ENCODE measurements at places on chromosomes 1 and 21.

- DNase-seq, result no peak
- H3K36me3 ChIP-seq, result no peaks in the 10 kb centered on the region
- H3K27ac ChIP-seq, result no peak overlapping the region
- H3K27me3 ChIP-seq, result peaks cover 5% of the 10 kb centered on the region
- H3K4me1 ChIP-seq, result no peaks in the 10 kb centered on the region
- no peak overlapping the region for H3K4me3 ChIP-seq
Measured at GRCh38 chr1:168400139-168400538, 119.5 kb downstream of the TBX19 start.

GRCh38 chr1:24749252-24749651 is 4.0 kb downstream of the CLIC4 start:
- H3K4me1 ChIP-seq, result peaks cover 10% of the 10 kb centered on the region
- H3K36me3 ChIP-seq, result no peaks in the 10 kb centered on the region
- no peak overlapping the region for H3K27ac ChIP-seq
- no peak overlapping the region for H3K4me3 ChIP-seq
- no peaks in the 10 kb centered on the region for H3K27me3 ChIP-seq
- DNase-seq, result no peak

DNA sequence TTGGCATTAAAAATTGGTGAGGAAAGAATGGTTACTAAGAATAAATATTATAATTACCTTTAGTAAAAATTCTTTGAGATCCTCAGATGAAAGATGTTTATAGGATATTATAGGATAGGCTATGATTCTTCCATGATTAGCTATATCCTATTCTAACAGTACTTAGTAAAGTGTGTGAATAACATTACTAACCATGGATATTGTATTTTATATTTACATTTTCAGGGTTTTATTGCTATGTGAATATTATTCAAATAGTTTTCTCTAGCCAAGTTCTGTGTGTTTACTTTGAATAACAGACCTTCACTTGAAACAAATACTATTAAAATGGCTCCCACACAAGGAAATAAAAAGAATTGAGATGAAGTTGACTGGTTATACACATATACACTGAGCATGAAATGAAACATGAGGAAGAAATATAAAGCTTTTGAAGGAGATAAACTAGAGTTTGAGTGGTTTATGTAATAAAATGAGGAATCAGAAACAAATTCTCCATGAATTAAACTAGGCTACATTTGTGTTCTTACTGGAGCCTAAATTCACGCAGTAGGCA is 479.4 kb upstream of the PKN2 start:
- DNase-seq, result no peak
- H3K4me3 ChIP-seq, result no peak overlapping the region
- H3K4me1 ChIP-seq, result no peaks in the 10 kb centered on the region
- no peak overlapping the region for H3K27ac ChIP-seq
- H3K36me3 ChIP-seq, result no peaks in the 10 kb centered on the region

- no peaks in the 10 kb centered on the region for H3K36me3 ChIP-seq
- peaks cover 6% of the 10 kb centered on the region for H3K4me1 ChIP-seq
- H3K27ac ChIP-seq, result peak overlapping the region; percentile 92
Measured at GRCh38 chr1:180632326-180633056, 669 bp downstream of the XPR1 start.

DNA sequence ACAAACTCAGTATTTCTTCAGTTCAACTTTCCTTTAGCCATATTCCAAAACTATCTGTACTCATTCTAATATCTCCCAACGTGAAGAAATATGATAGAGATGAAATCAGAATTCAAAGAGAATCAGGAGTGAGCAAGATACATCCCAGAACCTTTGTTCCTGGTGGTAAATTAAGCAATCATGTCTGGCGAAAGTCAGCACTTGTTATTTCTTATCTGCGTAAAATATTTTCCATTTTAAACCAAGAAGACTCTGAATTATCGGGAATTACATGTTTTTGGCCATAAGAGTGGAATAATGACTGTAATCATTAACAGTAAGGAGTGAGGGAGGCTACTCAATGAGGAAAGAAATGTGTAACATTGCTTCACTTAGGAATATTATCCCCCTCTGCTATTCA is 253.7 kb downstream of the PDE4B start:
- H3K4me3 ChIP-seq, result no peak overlapping the region
- no peak overlapping the region for H3K27ac ChIP-seq
- no peaks in the 10 kb centered on the region for H3K4me1 ChIP-seq
- H3K27me3 ChIP-seq, result no peaks in the 10 kb centered on the region
- H3K36me3 ChIP-seq, result no peaks in the 10 kb centered on the region
- no peak for DNase-seq

DNA sequence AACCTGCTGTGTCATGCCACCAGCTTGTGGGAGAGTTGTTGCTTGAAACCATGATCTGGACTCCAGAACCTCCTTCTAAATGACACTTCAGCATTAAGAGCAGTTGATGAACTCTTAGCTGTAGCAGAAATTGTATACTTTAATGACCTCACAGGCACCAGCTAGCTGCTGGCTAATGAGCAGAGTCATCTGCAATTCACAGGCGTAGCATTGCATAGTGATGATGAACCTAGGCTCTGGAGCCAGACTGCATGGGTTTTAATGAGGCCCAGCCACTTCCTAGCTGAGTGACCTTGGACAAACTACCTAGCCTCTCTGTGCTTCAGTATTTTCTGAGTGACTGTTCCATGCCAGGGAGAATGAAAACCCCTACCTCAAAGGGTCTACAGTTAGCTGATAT is 407.1 kb downstream of the LMO4 start:
- H3K27ac ChIP-seq, result no peak overlapping the region
- H3K36me3 ChIP-seq, result no peaks in the 10 kb centered on the region
- no peak overlapping the region for H3K4me3 ChIP-seq
- peaks cover 2% of the 10 kb centered on the region for H3K27me3 ChIP-seq
- no peaks in the 10 kb centered on the region for H3K4me1 ChIP-seq

Measured in T-cell (primary cell).